Mesangial cell (primary cell): ENCODE measurements at places on chromosomes 1 and 21. TPM values are rescaled to one million over a fixed set of nuclear protein-coding genes. Genes with fewer than 3 reads are reported as not detected.

Gene ZYG11A
- total RNA-seq = 0.25 and 2.3 TPM in 2 replicates

Gene SPRR2E
- not detected in 2 replicates for total RNA-seq

Gene JAM2
- total RNA-seq = 0.13 and 0.65 TPM in 2 replicates

Gene MUTYH
- total RNA-seq = 16.0 and 18.7 TPM in 2 replicates
